ENCODE measurements at places on chromosomes 4 and X.

- DNase-seq, result no peak
Measured at GRCh38 chr4:80093563-80093962, 20.5 kb upstream of the ANTXR2 start.

DNA sequence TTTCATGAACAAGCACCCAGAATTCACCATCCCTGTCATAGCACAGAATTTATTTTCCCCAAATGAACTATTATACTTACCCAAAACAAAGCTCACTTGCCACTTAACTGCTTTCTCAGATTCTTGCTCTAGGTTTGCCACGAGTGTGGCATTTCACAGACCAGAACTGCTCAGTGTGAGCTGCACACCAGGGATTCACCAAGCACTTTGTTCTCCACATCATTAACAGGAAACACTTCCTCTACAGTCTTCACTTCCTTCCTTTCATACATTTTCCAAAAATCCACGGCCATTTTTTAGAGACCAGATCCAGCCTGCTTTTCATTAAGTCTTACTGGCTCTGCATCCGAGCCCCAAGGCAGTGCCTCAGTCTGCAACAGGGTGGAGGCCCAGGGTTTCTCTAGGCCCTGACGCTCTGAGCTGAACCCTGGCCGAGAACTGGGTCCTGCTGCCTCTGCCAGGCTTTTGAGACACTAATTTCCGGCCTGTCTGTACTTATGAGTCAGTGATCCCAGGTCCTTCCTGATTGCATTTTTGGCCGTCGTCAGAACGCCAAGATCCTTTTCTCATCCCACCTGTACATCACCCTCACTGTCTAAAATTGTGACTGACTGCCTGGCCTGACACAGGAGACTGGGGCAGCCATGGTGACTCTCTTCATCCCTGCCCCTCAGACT is 67.6 kb upstream of the MTNR1A start:
- no peak for DNase-seq

- peak; percentile 71 for DNase-seq
Measured at GRCh38 chr4:9691238-9692065, 90.0 kb upstream of the DRD5 start.

DNA sequence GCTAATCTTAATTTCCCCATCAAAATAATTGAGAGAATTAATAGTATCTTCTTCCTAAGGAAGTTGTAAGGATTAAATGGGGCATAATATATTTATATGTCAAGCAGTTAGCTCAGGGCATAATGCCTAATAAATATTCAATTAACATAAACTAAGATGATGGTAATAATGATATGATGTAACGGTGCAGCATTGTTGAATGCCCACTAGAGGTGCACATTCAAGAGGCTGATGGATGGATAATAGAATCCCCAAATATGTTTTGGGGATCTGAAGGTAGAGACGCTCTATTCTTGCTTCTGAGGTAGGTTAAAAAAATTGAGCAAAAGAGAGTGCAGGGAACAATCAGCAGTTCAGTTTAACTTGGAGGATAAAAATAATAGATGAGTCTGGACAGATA is 37.1 kb downstream of the ATOH1 start:
- no peak for DNase-seq

DNA sequence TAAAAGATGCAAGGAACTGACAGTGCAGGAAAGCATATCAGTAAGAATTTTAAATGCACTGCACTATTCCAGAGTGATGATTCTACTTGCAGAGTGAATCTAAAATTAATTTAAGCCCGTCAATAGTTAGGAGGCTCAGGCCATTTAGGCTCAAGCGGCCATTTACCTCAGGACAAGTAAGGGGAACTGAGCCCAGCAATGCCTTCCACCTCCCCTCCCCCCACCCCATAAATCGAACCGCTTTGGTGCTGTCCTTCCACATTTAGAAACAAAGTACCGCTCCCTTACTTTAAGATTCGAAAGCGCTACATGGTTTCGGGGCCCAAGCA is 665 bp downstream of the RBM41 start:
- DNase-seq, result no peak

GRCh38 chr4:110411574-110412011 is 64.4 kb upstream of the ENPEP start:
- DNase-seq, result no peak

DNA sequence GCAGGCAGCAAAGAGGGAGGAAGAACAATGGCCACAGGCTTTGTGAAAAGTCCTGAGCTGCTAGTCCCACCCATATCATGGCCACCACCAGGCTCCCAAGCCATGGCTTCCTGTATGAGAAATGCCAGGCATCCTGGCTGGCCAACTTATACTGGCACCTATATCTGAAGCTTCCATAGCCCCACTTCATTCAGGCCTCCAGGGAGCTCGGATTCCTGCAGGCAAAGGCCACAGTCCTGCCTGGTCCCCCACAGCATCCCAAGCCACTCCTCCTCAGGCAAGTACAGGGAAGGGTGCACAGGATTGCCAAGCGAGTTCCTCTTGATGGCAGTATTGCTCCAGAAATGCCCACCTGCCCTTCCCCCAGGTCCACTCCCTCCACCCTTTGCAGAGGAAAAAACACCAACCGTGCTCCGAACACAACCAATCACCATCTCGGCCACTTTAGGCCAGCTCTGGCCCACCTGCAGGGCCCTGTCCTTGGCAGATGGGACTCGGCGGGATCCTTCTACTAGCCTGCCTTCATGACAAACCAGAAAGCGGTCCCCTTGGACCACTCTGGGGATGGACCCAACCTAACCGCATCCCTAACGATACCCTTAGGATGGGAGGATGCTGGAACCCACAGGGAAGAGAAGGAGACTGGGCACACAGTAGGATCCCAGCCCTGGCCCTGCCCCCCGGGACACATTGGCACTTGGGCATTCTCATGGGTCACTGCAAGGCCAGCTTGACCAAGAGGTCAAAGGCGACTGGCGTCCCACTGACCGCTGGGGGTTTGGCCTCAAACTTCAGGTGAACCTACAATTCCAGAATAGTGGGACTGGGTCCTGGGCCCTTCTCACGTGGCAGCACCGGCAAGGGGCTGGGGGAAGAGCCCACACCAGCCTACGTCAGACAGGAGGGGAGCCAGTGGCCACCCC is 220.4 kb upstream of the AGTR2 start:
- DNase-seq, result no peak

- no peak for DNase-seq
Measured at GRCh38 chr4:112523008-112523721, 7.2 kb upstream of the NEUROG2 start.

DNA sequence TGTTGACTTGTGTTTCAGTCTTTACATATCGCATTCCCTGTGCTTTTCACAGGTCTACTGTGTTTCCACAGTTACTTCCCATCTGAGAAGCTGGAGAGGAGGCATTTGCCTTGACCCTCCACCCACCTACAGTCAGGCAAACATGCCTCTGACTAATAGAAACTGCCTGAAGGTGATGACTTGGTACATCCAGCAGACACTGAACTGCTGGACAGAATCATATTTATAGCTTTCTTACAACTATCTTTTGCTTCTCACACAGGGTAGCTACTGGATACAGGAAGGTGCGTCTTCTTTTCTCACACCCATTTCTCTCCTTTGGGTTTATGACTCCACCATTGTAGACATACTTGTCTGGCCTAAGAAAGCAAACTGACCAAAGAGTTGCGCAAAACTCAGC is 58.0 kb downstream of the VGLL1 start:
- DNase-seq, result no peak

GRCh38 chr4:165814256-165815020 is 58.6 kb upstream of the TLL1 start:
- no peak for DNase-seq

GRCh38 chrX:134676436-134676835 is 18.2 kb upstream of the PLAC1 start:
- no peak for DNase-seq

DNA sequence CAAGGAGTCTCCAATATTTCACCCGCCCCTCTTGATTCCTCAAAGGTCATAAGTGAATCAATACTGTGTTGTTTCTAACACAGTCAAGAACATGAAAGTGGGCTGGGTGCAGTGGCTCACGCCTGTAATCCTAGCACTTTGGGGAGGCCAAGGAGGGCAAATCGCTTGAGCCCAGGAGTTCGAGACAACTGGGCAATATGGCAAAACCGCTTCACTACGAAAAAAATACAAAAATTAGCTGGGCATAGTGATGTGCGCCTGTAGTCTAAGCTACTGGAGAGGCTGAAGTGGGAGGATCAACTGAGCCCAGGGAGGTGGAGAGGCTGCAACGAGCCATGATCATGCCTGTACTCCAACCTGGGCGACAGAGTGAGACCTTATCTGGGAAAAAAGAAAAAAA is 3.4 kb downstream of the ACSL1 start:
- DNase-seq, result no peak

GRCh38 chrX:119728487-119728886 is 29.9 kb upstream of the SOWAHD start:
- DNase-seq, result no peak

GRCh38 chr4:98055800-98056501 is 87.3 kb downstream of the STPG2 start:
- DNase-seq, result no peak

- DNase-seq, result no peak
Measured at GRCh38 chrX:21427086-21427485, 52.9 kb downstream of the CNKSR2 start.

GRCh38 chrX:52553995-52554642 is 37.3 kb upstream of the XAGE1B start:
- DNase-seq, result no peak
